Effector CD4-positive, alpha-beta T cell (primary cell): ENCODE measurements at places on chromosomes 3 and 15.

DNA sequence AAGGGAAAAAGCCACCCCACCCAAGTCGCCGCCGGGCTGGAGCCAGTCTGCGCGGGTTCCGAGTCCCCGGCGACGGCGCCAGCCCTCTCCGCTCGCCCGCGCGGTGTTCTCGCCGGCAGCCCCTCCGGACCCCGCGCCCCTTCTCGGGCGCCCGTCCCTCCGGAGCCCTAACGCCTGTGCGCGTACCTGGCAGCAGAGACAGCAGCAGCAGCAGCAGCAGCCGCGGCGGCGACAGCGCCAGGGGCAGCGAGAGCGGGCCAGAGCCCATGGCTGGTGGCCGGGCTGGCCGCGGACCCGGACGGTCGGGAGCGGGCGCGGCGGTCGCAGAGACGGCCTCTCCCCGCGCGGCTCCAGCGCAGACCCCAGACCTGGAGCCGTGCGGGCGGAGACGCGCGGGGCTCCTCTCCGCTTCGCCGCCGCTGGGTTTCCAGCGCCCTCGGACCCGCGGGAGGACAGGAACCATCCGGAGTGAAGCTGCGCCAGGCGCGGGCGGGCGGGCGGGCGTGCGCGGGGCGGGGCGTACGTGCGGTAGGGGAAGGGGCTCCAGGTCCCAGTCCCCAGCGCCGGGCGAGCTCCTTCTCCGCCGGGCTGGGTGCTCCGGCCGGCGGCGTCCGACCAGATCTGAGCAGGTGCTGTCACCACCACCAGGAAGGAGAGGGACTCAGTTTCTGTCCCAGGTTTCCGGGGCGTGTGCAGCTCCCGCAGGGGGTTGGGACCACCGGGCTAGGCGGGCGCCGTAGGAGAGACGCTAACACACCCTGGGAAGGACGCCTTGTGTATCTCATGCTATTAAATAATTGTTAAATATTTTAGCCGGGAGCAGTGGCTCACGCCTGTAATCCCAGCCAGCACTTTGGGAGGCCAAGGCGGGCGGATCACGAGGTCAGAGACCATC, at the start of gene CHRNA3:
CHRNA3 (minus strand) TSS at position 470 of the 895 bp plus-strand sequence; CDS start at position 268, 202 bp downstream.
- no peak for DNase-seq

GRCh38 chr3:13513913-13514517, 33.9 kb downstream of the HDAC11 start:
- DNase-seq, result no peak

GRCh38 chr3:120475722-120476377, 25.1 kb upstream of the FSTL1 start:
- no peak for DNase-seq

GRCh38 chr15:58185439-58185838, 47.3 kb downstream of the AQP9 start:
- DNase-seq, result no peak

DNA sequence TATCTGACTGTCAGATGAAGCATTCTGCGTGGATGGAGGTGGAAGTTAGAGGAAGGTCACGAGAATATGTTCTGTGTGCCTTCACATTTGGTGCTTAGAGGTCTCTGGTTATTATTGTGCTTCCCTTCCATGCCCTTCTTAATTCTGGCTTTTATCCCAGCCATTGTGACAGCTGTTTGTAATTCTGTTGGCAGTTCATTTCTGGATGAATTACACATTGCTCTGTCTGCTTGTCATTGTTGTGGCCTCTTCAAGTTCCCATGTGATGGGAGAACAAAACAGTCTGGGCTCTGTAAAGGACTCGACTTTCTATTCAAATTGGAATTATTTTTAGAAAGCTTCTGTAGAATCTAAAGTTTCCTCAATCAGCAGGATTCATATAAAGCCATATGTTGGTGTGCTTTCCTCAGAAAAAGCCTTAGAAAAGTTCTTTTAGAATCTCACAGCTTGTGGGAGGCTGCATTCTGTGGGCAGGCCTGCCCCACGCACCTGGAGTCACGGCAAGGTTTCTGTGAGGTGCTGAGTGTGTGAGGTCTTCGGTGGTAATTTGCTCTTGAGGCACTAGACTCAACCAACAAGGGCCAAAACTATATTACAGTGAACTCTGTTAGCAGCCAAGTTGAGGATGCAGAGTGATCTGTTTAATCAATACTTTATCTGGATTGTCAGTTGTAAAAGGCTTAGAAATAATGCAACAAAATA, 397.4 kb upstream of the AZI2 start:
- no peak for DNase-seq

DNA sequence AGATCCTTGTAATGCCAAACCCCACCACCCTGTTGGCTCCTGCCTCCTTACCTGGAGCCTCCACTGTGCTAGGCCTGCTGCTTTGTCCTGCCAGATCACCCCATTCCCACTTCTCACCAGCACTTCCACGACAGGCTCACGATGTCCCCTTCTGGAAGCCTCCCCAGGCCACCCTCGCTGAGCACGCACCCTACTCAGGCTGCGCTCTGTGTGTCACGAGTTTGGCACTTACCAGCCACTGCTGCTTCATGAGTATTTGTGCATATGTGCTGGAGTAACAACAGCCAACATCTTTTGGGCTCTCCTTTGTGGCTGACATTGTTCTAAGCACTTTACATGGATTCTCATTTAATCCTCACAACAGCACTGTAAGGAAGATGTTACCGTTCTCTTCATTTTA, 58.1 kb downstream of the PDIA5 start:
- DNase-seq, result no peak

- DNase-seq, result no peak
Measured at GRCh38 chr3:78823859-78824258, 943.9 kb downstream of the ROBO1 start.
